Head of caudate nucleus (tissue), 42 donors: ENCODE measurements at places on chromosomes 16 and 17.

GRCh38 chr17:7846765-7847661 is 7.9 kb upstream of the TMEM88 start:
- DNase-seq, result no peak

DNA sequence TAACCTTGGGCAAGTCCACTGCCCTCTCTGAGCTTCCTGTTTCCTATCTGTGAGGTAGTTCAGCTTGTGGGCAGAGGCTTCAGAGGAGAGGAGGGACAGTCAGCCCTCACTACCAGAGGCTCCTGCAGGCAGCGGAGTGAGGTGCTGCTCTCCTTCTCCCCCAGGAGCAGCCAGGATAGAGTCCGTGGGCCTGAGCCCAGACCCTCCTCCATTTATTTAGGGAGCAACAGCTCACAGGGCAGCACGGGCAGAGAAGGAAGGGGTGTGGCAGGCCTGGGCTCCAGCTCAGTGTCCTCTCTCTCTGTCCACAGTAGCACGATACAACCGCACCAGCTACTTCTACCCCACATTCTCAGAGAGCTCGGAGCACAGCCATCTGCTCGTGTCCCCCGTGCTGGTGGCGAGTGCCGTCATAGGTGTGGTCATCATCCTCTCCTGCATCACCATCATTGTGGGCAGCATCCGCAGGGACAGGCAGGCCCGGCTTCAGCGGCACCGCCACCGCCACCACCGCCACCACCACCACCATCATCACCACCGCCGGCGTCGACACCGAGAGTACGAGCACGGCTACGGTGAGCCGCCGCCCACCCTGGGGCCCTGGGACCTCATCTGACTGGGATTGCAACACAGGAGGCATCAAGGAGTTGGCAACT is 42.3 kb downstream of the BEAN1 start:
- no peak for DNase-seq

- DNase-seq, result no peak
Measured at GRCh38 chr16:12390074-12390605, 413.5 kb downstream of the CPPED1 start.

DNA sequence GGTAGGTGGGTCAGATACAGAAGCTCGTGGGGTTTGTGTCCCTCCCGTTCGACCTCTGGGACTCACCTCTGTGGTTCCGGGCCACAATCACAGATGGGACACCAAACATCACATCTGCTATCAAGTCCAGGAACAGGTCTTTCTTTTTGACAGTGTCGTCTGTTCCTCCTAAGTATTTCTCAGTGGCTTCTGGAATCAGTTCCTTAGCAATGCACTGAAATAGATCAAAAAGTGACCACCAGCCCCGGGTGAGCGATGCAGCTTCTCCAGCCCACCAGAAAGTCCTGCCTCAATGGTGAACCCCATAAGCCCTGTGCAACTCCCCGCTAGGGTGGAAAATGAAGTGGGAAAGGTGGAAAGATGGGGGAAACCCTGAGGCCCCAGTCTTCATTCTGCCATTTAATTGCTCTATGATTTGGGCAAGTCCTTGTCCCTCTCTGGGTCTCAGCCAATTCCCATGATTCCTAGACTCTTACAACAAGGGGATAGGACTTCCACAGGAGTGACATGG is 22.4 kb downstream of the CES1 start:
- DNase-seq, result no peak

DNA sequence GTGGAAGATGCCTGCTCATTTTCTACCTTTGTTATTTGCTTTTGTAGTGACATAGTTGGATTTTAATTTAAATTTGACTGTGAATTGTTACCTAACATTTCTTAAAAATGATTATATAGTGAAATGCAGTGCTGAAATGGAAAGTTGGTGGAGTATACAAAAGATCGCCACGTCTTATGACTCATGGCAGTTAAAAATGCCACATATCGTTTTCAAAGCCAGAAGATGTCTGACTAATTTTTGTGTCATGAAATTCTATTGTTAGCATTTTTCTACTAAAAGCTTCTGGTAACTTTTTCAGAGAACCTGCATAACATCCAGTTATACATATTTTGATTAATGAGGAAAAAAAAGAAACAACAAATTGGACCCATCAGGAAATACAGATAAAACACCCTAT is 20.6 kb downstream of the MAP2K4 start:
- peak; percentile 20 for DNase-seq

GRCh38 chr16:8237452-8237851 is 352.9 kb downstream of the TMEM114 start:
- no peak for DNase-seq

DNA sequence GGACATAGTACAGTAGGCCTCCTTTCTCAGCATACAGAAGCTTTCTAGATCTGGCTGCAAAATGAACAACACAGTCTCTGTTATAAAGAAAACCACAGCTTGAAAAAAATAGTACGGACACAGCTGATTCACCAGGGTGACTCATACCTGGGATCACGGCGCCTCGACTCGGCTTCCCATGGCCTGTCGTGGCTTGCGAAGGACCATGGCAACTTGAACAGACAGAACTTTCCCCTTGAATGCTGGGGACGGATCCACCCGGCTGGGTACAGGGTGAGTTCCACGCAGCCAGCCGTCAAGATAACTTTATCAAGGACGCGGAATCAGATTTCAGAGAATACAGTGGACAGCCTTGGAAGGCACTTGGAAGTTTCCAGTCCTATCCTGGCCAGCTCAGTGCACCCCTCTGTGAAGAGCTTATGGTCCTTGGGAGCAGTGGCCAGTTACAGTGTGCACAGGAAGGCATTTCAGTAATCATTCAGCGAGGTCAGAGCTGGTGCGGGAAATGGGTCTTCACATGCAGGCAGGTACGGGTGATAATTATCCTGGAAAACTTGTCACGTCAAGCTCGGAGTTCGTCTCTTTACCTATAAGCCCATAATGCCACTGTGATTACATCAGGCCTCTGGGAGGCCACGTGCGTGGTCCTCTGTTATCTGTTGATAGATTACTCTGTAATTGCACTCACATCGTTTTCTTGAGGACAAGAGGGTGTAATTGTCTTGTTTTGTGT is 57.9 kb upstream of the MAF start:
- DNase-seq, result no peak

DNA sequence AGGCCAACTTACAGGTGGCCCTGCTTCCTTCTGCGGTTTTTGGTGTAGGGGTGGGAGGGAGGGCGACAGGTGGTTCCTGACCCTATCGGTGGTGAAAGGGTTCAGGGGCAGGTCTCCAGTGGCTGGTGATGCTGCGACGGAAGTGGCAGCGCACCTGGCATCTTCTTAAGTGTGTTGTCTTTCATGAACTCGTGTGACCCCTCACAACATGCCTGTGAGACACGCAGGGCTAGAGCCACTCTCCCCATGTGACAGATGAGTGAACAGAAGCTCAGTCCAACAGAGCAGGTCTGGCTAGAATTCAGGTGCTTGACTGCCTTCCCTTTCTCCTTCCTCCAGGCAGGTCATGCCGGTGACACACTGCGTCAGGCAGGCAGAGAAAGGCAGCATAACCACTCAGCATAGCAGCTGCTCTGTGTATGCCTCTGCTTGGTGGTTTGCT is 8.0 kb downstream of the TNFAIP1 start:
- DNase-seq, result no peak

DNA sequence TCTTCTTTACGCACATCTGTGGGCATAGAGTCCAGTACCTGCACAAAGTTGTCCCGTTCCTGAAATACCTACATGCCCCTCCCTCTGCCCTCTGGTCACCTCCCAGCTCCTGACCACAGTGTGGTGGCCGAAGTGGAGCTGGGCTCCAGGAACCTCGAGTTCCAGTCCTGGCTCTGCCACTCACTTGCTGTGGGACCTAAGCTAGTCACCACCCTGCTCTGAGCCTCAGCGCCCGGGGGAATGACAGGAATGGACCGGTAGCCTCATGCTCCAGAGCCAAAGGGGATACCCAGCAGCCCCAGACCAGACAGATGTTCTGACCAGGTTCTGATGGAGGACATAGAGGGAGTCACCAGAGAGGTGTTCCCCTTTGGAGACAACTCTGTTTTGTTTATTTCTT is 26.7 kb upstream of the ITGA3 start:
- DNase-seq, result no peak

GRCh38 chr17:61926826-61927207 is 965 bp downstream of the INTS2 start:
- no peak for DNase-seq

DNA sequence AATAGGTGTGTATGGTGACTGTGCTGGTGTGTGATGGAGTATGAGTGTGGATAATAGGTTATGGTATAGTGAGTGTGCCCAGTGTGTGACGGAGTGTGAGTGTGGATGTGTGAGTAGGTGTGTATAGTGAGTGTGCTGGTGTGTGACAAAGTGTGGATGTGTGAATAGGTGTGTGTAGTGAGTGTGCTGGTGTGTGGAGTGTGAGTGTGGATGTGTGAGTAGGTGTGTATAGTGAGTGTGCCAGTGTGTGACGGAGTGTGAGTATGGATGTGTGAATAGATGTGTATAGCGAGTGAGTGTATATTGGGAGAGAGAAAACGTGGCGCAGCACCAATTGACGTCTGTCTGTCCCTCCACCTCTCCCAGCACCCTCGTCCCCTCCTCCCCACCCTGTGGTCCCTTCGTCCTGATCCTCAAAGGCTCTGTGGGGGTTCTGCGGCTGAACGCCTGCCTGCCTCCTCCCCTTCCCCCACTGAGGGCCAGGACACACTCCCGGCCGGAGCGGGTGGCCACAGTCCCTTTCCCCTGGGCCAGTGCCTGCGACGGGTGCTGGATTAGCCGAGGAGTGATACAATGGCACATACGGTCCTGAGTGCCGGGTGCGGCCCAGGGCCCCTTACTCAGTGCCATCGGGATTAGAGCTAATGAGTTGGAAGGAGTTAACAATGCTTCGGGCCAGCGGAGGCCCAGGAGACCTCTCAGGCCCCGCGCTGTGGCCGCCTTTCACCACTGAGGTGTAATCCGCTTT is 160.0 kb downstream of the MRM1 start:
- no peak for DNase-seq

- no peak for DNase-seq
Measured at GRCh38 chr16:89426736-89427530, 63.4 kb downstream of the ANKRD11 start.

- no peak for DNase-seq
Measured at GRCh38 chr17:46020023-46020761, 21.1 kb downstream of the STH start.

GRCh38 chr16:2210386-2211365 is at the start of gene BRICD5:
TSS of gene BRICD5 (minus strand) at chr16:2210863. CDS start at chr16:2210833, 30 bp downstream.
- no peak for DNase-seq

- DNase-seq, result no peak
Measured at GRCh38 chr17:54727624-54728023, 173.0 kb upstream of the TOM1L1 start.

DNA sequence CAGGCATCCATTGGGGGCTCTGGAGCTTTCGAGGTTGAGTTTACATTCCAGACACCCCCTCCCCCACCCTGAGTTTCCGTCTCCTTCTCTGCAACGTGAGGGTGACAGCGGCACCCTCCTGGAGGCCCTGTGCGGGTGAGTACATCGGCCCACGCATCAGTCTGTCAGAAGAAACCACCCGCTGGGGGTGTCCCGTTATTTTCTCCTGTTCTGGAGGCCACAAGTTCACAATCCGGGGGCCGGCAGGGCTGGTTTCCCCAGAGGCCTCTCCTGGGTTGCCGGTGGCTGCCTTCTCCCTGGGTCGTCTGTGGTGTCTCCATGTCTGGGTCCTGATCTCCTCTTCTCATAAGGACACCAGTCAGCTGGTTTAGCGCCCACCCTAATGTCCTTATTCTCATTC is 35.7 kb downstream of the GSE1 start:
- no peak for DNase-seq

DNA sequence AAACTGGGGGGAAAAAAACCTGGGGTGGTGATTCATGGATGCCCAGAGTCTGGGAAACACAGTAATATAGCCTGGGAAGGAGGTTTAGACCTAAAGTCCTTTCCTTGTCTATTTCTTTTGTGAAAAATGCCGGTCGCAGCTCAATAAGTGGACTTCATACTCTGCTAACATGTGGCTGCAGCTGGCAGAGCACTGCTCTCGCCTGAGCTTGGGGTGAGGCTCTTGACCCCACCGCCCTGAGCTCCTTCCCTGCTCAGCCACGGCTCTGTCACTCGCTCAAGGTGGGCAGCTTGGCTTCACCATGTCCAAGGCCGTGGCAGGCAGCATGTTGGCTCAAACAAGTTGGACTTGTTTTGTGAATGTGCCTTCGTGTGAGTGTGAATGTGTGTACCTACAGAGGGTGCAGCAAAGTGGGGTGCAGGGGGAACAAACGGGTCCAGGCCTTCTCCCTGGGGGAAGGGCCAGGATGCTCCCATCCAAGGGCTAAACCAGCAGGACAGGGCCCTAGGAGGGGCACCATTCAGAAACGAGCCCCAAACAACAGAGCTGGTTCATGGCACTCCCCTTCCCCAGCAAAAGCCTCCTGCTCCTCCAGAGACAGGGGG is 4.9 kb downstream of the FA2H start:
- no peak for DNase-seq

GRCh38 chr17:70168044-70168976 is 1.0 kb upstream of the KCNJ2 start:
- peak; percentile 89 for DNase-seq

DNA sequence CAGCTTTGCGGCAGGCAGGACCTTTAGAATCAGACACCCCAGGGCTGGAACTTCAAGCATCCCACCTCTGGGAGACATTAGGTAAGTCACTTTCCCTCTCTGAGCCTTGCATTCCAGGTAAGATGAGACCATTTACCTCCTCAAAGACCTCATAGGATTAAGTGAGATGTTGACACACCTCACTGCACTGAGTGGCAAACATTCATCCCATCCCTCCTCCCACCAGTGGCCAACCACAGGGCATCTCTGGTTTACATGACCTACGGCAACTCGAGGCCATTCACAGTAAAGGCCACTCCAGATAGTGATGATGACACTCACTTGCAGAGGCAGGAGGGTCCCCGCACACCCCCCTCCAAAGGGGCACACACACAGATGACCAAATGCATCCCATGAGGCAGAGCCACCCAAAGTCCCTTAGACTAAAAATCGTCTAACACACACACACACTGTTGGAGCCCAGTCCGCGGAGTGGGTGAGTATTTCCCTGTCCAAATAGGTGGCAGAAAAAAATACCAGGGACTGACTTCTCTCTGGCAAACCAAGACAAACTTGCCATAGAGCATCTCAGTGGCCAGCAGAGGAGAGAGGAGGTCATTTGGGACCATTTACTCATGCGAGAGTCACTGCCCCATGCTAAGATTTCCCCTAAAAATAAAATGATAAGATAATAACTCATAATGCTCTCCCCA is 454.9 kb downstream of the SOX9 start:
- no peak for DNase-seq

DNA sequence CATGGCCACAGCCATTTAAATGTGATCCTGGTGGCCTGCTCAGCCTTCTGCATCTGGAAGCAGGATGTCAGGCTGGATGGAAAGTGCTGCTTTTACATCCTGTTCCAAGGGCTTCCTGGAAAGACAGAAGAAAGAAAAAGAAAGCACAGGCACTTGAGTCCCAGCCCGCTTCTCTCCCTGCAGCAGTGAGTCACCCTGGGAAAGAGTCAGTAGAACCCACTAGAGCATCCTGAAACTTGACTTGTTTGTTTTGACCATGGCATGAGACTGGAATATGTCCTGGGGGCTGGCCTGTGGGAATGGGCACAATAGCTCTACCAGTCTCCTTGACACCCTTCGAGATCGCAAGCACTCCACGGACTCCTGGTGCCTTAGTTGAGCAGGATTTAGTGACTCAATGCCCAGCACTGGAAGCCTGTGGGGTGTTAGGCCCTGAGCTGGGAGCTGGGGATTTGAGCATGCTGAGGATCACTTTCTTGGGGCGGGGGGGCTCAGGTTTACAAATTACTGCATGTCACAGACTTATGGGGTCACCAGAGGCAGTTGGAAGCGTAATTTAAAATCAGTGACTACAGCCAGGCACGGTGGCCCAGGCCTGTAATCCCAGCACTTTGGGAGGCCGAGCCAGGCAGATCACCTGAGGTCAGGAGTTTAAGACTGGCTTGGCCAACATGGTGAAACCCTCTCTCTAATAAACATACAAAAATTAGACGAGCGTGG is 22.1 kb upstream of the GNA13 start:
- DNase-seq, result no peak
